CD4-positive, alpha-beta T cell treated with Interleukin-1 beta for 1 hour (primary cell): ENCODE measurements at places on chromosomes 12 and 14.

DNA sequence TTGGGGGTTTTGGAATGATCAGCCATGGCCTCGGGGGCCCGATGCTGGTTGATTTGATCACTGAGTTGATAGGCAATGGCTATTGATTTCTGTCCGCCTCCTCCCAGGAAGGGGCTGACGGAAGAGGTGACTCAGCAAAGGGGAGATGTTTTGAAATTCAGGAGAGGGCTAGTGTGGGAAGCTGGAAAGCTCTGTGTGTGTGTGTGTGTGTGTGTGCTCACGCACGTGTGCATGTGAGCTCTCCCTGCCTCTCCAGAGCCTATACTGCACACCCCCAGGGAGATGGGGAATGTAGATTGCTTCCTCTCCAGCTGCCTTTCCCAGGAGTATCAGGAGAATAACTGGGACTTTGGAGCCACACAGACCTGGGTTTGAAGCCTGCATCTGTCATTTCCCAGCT, 184.9 kb upstream of the MYL2 start:
- no peak for DNase-seq

GRCh38 chr14:33457021-33457420, 493.9 kb downstream of the EGLN3 start:
- no peak for DNase-seq

DNA sequence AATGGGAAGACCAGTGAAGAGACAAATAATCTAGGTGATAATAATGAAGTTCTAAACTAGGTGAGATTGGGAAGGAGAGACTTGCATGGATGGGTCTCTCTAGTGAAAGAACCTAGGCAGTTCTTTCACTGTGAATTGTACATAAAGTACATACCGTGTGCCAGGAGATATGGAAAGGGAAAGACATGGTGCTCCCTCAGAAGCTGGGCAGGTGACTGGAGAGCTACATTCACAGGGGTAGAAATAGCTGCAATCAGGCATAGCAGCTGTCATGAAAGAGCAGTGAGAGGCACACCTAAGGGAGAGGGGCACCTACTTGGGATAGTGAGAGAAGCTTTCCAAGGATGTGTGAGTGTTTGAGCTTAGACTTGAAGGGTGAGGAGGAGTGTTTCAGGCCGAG, 9.3 kb downstream of the STK38L start:
- DNase-seq = no peak

DNA sequence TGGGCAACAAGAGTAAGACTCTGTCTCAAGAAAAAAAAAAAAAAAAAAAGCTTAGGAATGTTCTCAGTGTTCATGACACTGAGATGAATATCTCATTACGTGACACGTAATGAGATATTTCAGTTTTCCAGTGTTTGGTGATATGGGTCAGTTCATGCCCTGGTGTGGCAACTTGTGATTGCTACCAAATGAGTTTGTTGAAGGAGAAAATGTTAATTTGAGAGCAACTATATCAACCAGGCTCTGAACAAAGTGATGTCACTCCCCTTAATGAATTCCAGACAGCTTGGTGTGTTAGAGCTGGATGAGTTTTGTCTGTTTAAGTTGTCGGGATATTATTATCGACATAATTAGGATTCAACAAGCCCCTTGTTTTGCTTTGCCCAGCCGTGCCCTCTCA, 211.7 kb downstream of the DPF3 start:
- no peak for DNase-seq

DNA sequence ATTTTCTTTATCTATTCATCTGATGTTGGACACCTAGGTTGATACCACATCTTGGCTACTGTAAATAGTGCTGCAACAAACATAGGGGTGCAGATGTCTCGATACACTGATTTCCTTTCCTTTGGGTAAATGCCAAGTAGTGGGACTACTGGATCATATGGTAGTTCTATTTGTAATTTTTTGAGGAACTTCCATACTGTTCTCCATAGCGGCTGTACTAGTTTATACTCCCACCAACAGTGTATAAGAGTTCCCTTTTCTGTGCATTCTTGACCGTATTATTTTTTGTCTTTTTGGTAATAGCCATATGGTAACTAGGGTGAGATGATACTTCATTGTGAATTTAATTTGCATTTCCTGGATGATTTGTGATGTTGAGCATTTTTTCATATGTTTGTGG, 71.8 kb downstream of the LRP6 start:
- DNase-seq = no peak
